ENCODE measurements at places on chromosomes 3 and 15.

DNA sequence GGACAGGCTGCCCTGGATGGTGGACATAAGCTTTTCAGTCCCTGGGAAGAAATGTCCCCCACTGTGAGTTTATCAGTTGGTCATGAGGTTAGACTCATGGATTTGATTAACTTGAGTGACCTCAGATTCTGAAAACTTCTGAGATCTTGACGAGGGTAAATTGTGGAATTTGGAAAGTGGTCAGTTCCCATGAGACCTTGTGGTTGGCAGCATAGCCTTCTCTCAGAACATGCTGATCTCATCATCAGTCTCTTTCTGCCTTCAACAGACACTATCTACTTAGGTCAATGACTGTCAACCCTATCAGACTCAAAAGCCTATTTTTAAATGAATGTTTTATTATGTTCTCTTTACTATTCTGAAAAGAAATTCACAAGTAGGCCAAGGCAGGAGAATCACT is 45.6 kb upstream of the NDUFB4 start:
- no peak for DNase-seq

- no peak for DNase-seq
These were observed 2.7 kb downstream of the CHDH start for GRCh38 chr3:53843195-53844177.

DNA sequence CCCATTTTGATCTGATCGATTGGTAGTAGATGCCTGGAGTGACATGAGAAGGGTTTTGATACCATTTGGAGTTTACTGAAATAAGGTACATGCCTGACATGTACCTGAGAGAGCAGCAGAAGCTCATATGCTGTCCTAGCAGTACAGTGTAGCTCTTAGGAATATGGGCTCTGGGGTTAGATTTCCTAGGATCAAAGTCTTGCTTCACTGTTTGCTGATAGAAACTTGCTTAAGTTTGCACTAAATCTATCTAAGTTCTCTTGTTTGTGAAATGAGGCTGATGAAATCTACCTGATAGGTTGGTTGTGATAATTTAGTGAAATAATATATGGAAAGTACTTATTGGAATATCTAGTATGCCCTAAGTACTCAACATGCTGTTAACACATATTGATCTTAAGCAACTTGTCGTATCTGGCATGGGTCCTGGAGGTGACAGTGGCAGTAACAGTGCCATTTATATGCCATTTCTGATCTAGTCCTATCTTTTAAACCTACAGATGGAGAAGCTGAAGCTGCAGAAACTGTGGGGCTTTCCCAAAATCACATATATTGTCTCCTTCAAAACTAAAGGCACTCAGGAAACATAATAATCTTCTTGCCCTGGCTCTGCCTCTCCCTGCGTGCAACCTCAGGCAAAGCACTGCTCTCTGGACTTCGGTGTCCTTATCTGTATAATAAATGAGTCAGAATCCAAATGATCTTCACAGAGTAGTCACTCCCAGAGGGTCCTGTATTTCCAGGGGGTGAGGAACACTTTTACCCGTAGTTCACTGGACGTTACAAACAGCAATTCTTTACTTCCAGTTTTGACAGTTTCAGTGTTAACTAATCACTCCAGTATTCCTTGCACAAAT is 223.6 kb upstream of the SETMAR start:
- DNase-seq = no peak

GRCh38 chr15:58705105-58705504 is 44.4 kb downstream of the ADAM10 start:
- no peak for DNase-seq

- DNase-seq = no peak
These were observed 10.1 kb downstream of the SRP14 start for GRCh38 chr15:40028853-40029252.

- no peak for DNase-seq
These were observed 7.9 kb downstream of the SECISBP2L start for GRCh38 chr15:49038382-49038781.

DNA sequence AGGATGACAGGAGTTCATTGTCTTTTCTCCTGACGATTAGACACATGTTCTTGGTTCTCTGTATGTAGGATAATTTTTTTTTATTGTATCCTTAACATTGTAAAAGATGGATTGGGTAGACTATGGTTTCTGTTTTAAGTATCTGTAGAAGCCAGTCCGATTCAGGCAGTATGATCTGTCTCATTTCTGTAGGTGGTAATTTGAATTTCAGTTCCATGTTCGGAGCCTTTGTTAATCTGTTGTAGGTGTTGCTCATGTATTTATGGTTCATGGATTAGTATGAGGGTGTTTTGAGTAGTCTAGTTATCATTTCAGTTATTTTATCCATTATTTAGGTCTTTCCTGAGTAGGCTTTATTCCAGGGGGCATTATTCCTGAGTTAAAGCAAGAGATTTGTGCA is 32.4 kb upstream of the MME start:
- no peak for DNase-seq

DNA sequence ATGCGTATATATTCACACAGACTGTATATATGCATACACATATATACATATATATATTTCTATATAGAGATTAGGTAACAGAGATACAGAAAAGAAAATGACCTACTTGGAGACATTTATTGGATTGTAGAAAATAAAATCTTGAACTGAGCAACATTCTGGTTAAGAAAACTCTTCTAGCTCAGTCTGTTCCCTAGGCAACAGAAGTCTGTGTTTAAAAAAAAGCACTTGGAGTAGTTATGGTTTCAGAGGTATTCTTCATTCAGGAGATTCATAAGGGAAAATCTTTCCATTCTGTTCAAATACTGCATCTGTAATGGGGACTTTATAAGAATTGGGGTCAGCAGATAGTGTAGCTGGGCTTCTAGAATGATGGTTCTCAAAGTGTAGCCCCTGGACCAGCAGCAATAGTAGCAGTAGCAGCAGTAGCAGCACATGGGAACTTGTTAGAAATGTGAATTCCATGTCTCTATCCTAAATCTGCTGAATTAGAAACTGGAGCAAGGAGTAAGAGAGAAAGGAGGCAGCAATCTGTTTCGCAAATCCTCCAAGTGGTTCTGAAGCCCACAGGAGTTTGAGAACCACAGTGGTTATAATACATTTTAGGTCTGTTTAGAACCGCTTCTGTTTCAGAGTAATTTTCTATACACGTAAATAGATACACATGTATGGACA is 112.8 kb upstream of the TMEM108 start:
- no peak for DNase-seq

GRCh38 chr3:119147494-119147893 is 1.5 kb downstream of the TEX55 start:
- DNase-seq = no peak

DNA sequence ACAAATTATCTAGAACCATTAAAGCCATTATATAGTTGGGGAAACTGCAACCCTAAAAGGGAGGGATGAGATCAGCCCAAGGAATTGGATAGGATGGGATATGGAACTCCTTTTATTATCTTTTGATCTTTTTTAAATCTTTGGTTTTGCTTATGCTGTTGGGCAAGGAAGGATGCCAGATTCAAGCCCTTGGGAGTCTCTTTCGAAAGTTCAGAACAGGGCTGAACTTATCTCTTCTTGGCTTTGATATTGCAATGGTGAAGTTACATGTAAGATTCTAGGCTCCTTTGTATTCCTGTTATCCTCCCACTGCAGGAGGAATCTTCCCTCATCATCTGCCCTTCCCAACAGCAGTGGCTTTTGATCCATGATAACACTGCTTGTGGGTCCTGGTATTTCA is 10.0 kb upstream of the SLC22A13 start:
- no peak for DNase-seq

- peak; percentile 53 for DNase-seq
These were observed 240.7 kb downstream of the LPP start for GRCh38 chr3:188394623-188395022.

- DNase-seq = no peak
These were observed 1153.4 kb downstream of the IGSF11 start for GRCh38 chr3:117881210-117881609.

DNA sequence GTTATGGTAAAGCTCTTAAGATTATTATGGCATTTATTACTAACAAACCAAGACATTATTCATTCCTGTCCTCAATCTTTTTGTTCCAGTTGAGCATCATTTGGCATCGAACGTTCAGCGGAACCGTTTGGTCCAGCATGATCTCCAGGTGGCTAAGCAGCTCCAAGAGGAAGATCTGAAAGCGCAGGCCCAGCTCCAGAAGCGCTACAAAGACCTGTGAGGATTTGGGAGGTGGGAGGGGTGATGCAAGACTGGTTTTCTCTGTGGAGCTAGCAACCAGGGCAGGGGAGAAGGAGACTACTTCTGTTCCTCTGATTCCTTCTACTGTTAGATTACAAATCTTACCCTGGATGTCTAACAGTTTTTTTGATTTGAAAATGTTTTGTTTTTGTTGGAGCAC is 27.6 kb upstream of the UTS2B start:
- DNase-seq = no peak

DNA sequence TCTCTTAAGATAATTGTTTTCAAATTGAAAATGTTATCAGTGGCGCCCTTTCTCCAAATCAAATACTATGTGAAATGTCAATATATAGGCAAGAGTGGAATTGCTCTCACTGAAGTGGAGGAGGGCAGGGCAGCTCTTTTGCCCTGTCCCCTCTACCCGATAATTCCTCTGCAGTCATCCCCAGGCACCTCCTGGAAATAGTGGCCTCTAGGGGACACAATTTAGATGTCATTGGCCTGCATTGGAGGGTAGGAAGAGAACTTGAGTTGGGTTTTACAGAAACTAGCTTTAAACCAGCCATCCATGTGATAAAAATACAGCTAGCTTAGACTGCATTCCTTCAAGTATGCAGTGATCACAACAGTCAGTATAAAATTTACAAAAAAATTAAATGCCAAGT is 288.9 kb downstream of the EDEM1 start:
- no peak for DNase-seq

- DNase-seq = no peak
These were observed 116.9 kb upstream of the EIF1B start for GRCh38 chr3:40192628-40193027.

DNA sequence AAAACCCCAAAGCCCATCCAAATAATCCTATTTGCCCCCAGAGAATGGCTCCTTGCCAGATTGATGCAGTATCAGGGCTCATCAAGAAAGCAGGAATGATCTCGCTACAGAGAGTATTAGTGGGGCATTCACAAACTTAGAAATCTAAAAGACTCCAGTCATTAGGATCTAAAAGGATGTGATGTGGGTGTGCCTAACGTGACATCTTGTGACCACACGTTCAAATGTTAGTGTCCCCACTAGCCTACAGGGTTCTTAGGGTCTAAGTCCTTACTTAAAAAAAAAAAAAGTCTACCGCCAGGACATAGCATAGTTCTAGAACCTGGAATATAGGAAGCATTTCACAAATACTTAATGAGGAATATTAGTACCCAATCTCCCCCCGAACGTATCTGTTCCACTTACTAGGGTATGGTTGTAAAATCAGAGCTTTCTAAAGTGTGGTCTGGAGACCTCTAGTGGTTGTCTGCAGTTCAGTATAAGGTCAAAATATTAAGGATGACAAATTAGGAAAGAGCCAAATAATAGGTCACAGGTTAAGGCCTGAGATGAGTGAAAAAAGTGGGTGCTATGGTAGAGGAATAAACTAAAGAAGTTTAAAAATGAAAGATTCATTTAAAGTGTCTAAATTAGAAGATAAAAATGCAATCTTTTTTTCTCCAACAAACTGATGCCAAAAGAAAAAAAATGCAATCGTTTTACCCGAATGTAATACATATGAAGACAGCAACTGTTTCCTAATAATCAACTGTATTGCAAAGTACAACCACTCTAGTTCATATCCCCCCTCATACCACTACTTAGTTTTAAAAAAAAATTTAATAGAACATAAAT is 4.2 kb upstream of the CHRM5 start:
- peak; percentile 39 for DNase-seq

DNA sequence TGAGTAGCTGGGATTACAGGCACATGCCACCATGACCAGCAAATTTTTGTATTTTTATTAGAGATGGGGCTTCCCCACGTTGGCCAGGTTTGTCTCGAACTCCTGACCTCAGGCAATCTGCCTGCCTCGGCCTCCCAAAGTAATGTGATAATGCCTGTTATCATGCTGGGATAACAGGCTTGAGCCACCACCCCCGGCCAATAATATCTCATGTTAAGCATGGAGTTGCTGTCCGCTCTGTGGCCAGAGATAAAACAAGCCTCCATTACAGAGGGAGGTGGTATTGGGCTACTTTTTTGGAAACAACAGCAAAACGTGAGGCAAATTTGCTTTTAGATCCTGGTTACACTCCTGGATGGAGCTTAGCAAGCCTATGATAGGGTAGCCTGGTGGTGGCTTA is 32.9 kb upstream of the ALG1L2 start:
- no peak for DNase-seq

- DNase-seq = no peak
These were observed 12.6 kb downstream of the IGDCC3 start for GRCh38 chr15:65365229-65365628.

DNA sequence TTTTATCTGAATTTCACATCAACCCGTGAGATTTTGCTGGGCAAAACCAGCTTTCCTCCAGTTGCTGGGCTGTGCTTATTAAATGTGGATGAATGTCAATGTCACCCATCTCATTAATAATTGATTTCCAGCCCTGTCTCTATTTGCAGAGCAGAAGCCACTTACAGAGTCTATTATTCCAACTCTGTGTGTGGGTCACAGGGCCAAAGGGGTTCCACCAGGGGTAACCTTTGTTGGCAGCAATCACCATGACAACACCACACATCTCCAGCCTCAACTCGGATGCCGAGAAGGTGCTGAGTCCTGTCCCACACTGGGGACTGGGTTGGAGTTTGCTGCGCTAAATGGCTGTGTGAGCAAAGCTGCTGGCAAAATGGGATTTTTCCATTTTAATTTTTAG is 51.1 kb upstream of the WNT5A start:
- DNase-seq = no peak

DNA sequence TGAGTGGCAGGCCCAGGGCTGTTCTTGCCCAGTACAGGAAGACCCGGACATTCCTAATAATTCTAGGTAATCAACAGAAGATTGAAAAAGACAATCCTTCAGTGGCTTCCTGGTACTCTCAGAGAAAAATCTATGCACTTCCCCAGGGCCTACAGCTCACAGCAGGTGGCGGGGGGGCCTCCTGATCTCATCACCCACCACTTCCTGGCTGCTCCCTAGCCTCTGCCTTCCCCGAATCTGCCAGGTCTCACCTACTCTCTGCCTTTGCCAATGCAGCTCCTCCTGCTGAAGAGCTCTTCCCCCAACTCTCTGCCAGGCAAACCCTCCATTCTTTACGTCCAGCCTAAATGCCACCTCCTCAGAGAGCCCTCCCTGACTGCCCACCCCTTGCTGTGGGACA is 37.5 kb downstream of the EHD4 start:
- DNase-seq = no peak

- no peak for DNase-seq
These were observed 13.5 kb downstream of the HIGD1A start for GRCh38 chr3:42790714-42791229.

- DNase-seq = no peak
These were observed 3.2 kb upstream of the SLC4A7 start for GRCh38 chr3:27487383-27487782.

- peak; percentile 27 for DNase-seq
These were observed 13.9 kb downstream of the NLGN1 start for GRCh38 chr3:173411375-173411973.

GRCh38 chr3:169255511-169255910 is 408.0 kb downstream of the MECOM start:
- DNase-seq = no peak

GRCh38 chr3:115876876-115877614 is 253.7 kb downstream of the GAP43 start:
- no peak for DNase-seq
